ENCODE measurements at places on chromosomes 5 and 9.
A peak's percentile ranks its signal among the peaks of the same experiment; 100 is the strongest.

DNA sequence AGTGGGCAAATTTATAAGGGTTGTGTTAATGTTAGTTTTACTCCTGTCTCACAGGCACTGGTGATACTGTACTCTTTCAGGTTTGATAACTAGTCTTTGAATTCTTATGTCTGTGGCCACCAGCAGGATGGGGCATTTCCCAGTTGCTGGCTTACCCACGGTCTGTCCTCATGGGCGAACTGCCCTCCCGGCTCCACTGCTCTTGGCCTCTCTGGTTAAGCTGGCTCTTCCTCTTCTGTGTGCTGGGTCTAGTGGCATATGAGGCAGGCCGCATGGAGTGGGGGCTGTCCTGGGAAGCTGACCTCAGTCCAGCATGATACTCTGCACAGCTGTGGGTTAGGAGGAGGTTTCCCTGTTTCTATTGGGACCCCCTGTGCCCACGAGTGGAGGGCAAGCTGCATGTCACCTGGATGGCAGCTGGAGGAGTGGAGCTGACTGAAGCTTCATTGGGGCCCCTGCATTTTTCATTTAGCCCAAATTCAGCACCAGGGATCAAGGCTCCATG is 19.5 kb downstream of the PHF2 start:
- no peak for DNase-seq

- no peak for DNase-seq
These were observed 27.5 kb downstream of the ADAM19 start for GRCh38 chr5:157547941-157548512.

DNA sequence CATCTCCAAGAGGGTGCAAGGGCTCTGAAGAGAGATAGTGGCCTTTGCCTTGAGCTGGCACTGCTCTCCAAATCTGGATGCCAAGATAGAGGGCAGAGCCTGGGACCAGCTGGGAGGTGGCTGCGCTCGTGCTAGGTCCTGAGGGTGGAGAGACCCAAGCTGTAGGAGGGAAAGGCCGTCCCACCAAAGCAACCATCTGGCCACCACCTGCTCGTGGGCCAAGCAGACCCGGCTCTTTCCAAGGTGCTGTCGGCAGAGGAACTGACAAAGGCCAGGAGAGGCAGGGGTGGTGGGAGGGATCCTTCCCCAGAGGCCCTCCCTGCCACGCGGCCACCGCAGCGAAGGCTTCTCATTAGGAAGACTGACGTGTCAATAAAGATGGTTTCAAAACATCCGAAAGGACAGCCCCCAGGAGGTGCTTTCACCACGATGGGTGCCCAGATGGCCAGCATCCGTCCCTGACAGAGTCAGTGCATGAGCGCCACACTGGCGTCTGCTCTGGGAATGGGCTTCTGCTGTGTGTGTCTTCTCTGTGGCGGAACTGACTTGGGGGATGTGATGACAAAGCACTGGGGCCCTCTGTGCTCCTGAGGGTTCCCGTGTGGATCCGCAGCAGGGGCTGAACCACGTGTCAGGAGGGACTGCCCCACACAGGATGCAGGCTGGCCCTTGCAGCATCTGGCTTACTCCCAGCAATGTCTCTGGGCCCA is 213.5 kb downstream of the FANCC start:
- no peak for DNase-seq

DNA sequence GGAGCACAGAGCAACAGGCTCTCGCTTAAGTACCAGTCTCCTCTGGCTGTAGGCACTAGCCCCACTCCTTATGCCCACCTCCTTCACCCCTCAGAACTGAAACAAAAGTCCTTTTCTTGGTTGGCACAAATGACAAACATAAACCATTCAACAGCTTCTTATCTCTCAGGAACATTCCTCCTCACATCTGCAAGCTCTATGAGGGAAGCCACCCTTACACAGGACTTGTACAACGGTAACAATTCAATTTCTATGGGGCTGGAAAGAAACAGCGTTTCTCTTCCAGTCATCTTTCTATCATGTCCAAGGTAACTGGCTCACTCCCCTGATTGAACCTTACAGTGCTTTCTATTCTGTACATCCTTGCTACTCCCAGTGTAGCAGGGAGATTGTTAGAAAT is 74.1 kb downstream of the CSF2 start:
- DNase-seq, result no peak

GRCh38 chr5:143345671-143346440 is 57.6 kb downstream of the NR3C1 start:
- DNase-seq, result no peak

DNA sequence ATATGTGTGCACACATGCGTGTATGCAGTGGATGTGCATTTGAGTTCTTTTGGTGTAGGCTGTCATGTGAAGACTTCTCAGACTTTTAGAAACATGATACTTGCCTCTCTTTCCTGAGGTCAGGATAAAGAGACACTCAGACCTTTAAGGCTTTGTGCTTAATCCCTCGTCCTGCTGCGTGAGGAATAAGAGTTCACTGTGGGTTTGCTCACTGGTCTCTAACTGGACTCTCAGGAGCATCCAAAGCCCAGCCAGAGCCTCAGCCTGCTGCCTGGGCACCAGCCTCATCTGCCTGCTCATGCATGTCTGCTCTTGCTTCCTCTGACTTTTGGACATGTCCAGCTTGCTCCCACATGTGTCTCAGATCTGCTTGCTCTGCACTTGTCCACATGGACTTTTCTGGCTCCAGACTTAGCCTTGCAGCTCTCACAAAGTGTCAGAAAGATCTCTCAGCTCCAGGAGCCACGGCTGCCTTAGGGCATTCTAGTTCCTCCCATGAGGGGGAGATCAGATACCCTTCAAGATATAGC is 65.1 kb upstream of the ZNF366 start:
- DNase-seq, result no peak

GRCh38 chr5:38379350-38379937 is 121.1 kb downstream of the EGFLAM start:
- DNase-seq, result no peak

- DNase-seq, result peak; percentile 50
These were observed 159.1 kb downstream of the CSNK1G3 start for GRCh38 chr5:123671042-123671441.

DNA sequence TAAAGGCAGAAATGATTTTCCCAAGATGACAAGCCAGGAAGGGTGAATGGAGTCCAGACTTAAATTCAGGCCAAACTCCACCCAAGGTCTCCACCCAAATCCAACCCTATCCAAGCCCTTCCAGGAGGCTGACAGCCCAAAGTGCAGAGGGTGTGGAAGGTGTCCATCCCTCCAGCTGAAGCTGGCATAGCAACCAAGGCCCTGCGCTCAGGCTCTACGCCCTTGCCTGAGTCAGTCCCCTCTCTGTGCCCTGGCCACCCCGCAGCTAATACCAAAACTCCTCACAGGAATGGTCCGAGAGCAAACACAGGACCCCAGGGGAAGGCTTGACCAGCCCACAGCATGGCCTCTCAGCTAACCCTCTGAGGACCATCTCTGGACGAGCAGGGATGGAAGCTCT is 2.1 kb downstream of the SEPTIN8 start:
- DNase-seq, result no peak

DNA sequence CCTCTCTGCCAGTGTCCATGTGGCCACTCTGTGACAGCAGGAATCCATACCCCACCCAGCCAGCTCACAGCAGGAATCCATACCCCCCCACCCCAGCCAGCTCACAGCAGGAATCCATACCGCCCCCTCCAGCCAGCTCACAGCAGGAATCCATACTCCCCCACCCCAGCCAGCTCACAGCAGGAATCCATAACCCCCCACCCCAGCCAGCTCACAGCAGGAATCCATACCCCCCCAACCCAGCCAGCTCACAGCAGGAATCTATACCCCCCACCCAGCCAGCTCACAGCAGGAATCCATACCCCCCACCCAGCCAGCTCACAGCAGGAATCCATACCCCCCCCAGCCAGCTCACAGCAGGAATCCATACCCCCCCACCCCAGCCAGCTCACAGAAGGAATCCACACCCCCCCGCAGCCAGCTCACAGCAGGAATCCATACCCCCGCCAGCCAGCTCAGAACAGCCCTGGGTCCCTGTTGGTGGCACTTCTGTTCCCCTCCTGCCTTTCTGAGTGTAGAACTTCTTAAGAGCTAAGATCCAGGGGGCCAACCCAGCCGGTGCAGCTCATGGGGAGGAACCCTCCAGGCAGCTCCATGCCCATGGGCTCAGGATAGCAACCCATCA is 8.4 kb upstream of the RXRA start:
- DNase-seq, result no peak

DNA sequence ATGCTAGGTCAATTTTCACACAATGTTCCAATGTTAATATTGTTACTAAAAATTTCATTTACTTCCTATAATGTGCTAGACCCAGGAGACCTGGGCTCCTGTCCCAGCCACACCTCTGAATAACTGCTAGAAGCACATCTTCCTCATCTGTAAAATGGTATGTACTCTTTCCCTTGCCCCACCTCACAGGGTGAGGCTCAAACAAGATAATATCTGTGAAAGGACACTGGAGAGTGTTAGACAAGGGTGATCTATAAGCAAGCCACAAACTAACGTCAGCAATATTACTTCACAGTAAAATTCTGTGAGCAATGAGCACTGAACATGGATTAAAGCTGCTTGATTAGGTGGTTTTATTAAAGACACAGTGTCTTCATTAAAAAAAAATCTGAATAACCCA is 186.4 kb downstream of the EPB41L4A start:
- no peak for DNase-seq

- no peak for DNase-seq
These were observed 43.5 kb upstream of the MPDZ start for GRCh38 chr9:13322828-13323550.

DNA sequence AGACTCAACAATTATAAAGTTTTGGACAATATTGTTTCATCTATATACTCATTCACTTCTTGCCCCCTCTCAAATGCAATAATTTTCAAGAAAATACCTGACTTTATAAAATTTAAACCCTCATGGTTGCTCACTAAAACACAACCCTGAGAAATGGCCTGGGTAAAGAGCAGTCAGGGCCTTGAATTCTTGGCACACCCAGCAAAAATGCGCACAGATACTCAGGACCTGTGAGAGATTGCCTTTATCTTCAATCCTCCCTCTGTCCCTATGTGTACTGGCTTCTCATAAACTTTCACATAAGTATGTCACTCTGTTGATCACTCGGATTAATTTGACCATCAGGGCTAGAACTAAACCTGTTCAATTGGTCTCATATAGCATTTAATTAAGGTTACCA is 12.8 kb upstream of the ACO1 start:
- DNase-seq, result no peak

GRCh38 chr9:105128908-105129600 is 115.4 kb upstream of the SLC44A1 start:
- no peak for DNase-seq

- DNase-seq, result no peak
These were observed 28.3 kb upstream of the PTGS1 start for GRCh38 chr9:122342323-122343050.

GRCh38 chr9:93049491-93049890 is 9.0 kb upstream of the SUSD3 start:
- no peak for DNase-seq

DNA sequence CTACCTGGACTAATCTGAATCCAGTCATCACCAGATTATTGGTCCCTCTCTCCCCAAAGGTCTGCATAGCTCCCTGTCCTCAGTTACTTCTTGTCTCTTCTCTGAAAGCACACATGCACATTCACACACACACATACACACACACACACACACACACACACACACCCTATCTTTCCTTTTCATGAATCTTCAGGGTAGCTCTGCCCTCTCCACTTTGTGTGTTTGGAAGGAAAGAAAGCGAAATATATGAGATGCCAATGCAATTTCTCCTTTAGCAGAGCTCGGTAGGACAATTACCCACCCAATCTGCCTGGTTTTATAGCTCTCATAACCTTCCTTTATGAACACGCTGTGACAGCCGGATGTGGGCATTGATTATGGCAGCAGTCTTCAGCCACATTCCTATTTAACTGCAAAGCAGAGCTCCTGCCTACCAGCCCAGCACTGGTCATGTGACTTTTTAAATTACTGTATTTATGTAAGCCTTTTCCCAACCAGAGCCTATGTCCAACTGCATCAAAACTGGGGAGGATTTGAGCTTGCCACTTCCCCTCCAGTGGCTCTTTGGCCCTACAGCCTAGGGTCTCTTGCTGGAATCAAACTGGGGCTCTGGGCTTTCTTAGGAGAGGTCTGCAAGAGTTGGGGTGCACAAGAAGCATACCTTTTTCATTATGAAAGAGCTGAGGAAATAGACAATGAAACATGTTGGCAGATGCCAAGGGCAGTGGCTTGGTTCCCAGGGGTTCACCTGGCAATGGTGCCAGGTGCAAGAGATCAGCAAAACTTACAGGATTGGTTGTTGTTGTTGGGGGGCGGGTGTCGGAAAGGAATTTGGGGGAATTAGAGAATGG is 20.8 kb upstream of the MATR3 start:
- peak; percentile 83 for DNase-seq

- DNase-seq, result no peak
These were observed 22.8 kb downstream of the EXOC3 start for GRCh38 chr5:465591-466403.

GRCh38 chr5:90932052-90932699 is 373.6 kb downstream of the ADGRV1 start:
- peak; percentile 66 for DNase-seq

GRCh38 chr5:13378091-13378490 is 566.4 kb downstream of the DNAH5 start:
- DNase-seq, result peak; percentile 18

- no peak for DNase-seq
These were observed 21.2 kb downstream of the COL15A1 start for GRCh38 chr9:98964911-98965336.

GRCh38 chr5:22787807-22788206 is 65.3 kb downstream of the CDH12 start:
- no peak for DNase-seq

GRCh38 chr9:111726949-111727348 is 65.5 kb downstream of the GNG10 start:
- DNase-seq, result no peak

- no peak for DNase-seq
These were observed 18.2 kb upstream of the ADCY2 start for GRCh38 chr5:7377761-7378160.

- peak; percentile 9 for DNase-seq
These were observed 4.8 kb upstream of the RFESD start for GRCh38 chr5:95641741-95642220.

- DNase-seq, result no peak
These were observed 75.1 kb downstream of the PAM start for GRCh38 chr5:102830241-102830640.

GRCh38 chr5:153888781-153889180 is 149.9 kb downstream of the FAM114A2 start:
- DNase-seq, result no peak

- DNase-seq, result no peak
These were observed 11.1 kb downstream of the STRBP start for GRCh38 chr9:123257276-123257675.

- peak; percentile 22 for DNase-seq
These were observed 41.6 kb downstream of the MAMDC2 start for GRCh38 chr9:70085241-70085640.

DNA sequence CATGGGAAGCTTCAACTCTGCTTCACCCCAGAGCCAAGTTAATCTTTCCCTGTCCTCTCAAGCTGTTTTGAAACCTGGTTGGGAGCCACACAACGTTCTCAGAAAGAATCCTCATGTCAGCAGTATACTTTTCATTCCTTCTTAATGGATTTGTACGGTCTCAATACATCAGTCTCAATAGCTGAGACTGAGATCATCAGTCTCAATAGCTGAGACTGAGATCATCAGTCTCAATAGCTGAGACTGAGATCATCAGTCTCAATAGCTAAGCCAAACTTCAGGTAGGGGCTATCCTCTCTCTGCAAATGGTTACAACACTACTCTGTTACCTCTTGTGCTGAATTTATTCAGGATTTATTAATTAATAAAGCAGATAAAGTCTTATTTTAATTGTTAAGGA is 1317.4 kb upstream of the CDH9 start:
- no peak for DNase-seq

All from Daoy (cell line).